ENCODE measurements at places on chromosomes 11 and 22.

GRCh38 chr11:61512435-61512834 lies 3.9 kb downstream of the LRRC10B start:
- DNase-seq: no peak

DNA sequence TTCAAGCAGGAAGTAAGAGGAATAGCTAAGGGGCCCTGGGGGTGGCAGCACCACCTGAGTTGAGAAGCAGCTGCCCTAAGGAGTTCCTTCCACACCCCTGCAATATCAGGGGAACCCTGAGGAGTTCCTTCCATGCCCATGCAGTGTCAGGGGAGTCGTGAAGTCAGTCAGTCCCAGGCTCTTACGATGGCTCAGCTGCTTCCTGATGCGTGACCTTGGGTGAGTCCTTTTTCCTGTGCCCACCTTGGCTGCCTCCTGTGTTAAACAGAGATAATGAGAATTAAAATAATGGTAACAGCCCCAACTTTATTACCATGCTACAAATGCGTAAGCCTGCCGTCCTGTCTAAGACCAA lies 181.1 kb downstream of the MIAT start:
- no peak for DNase-seq

DNA sequence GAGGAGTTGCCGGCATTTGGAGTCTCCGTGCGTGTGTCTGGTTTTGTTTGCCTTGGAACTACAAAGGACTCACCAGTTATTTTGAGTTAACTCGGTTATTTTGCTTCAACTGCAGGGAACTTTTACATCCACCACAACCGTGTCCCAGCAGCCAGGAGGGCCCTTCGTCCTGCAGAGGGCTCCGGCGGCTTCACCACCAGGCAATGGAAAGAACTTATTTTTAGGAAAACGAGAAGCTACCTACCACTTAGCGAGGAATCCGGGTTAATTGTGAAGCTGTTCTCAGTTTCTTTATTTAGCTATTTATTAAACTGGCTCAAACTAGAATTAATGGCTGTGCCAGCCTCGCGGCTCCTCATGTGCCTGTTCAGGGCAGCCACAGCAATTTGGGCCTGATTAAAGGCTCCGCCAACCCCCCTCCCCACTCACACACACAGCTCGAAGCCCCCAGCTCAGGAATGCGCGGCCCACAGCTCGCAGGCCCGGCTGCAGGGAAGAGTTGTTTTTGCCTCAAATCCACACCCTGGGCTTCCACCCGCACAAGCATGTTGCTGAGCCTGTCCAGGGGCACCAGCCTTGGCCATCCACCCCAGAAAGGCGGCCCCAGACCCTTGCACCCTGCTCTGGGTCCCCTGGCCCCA lies 55.9 kb upstream of the FGF3 start:
- peak; percentile 77 for DNase-seq

GRCh38 chr22:40594924-40595323 lies 41.6 kb downstream of the MRTFA start:
- no peak for DNase-seq

DNA sequence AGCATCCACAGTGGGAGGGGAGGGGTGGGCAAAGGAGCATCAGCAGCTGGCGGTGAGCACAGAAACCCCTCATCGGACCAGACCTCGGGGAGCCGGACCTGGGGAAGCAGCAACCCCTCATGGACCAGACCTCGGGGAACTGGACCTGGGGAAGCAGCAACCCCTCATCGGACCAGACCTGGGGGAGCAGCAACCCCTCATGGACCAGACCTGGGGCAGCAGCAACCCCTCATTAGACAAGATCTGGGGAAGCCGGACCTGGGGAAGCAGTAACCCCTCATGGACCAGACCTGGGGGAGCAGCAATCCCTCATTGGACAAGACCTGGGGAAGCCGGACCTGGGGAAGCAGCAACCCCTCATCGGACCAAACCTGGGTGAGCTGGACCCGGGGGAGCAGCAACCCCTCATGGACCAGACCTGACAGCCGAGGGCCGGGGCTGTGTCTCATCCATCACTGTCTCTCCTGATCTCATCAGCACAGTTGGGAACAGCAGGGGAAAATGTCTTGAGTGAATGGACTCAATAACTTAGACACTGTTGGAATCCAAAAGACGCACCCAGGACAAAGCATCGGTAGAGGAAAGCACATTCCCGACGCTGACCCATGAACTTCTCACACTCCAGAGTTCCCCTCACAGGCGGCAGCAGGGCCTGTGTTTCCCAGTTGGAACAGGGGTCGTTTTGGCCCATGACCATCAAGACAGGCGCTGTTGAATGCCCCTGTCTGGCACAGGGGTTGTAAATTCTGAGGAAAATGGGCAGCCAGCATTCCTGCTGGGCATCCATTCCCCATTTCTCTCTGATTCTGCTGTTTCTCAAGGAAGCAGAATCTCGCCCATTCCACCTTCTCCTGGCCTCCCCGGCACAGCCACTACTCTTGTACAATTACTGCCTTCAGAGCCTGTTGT lies 1494.6 kb downstream of the TBC1D22A start:
- no peak for DNase-seq

GRCh38 chr11:133149698-133150097 lies 382.6 kb downstream of the OPCML start:
- DNase-seq: no peak

DNA sequence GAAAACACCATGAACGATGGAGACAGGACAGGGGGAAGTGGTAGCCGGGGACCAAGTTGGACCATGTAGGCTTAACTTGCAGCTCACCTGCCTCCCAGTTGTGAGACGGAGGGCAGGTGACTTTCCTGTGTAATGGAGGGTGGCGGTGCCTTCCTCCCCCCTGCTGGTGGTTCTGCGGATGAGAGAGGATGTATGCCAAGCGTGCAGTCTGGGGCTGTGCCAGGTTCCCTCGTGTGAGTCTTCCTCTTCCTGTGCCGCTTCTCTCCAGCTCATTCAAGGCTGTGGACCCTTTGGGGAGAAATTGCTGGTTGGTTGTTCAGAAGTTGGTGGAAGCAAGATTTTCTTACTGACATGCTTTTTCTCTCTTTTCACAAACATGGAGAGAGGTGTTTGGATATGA lies 35.1 kb downstream of the MPPED1 start:
- DNase-seq: no peak

- DNase-seq: no peak
Observed at GRCh38 chr22:17451316-17451715, 82.1 kb downstream of the CECR2 start.

- no peak for DNase-seq
Observed at GRCh38 chr11:70517988-70518907, 119.9 kb downstream of the CTTN start.

DNA sequence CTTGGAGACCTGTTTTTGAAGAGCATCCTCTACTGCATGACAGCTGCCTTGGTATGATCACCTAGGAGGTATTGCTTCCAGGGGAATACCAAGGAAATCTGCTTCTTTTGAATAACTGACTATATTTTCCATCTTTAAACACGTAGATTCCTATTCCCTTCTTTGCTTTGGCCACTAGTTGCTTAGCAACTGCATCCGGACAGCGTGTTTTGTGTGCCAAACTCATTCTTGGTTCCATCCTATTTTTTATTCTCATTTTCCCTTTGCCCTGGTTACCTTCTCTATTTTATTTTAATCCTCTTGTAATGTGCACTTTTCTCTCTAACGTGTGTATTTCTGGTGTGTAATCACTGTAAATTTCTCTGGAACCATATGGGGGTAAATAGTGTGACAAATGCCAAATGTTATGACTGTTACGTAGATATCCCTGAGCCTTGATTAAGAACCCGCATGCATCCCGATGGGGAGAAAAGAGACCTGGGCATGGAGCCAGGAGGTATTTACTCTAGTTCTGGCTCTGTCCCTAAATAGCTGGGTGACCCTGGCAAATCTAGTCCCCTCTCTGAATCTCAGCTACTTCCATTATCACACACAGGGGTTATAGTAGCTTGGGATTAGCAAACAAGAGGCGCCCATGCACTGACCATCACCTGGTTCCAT lies 241.7 kb downstream of the MIAT start:
- DNase-seq: no peak

GRCh38 chr11:118689503-118689851 lies 10.0 kb upstream of the TREH start:
- no peak for DNase-seq

- no peak for DNase-seq
Observed at GRCh38 chr11:108037636-108038035, 28.9 kb downstream of the CUL5 start.

DNA sequence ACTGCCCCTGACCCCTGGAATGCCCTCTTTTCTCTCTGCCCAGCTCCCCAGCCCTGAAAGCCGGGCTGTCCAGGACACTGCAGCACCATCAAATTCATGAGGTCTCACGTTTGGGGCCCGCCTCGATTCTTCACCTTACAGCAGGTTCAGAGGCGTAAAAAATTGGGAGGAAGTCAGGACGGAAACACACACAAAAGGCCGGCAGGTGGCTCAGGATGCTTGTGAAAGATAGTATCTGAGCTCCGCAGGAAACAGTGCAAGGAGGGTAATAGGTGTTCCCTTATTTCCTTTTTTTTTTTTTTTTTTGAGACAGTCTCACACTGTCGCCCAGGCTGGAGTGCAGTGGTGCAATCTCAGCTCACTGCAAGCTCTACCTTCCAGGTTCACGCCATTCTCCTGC lies 4.1 kb downstream of the RFPL2 start:
- DNase-seq: no peak

- peak; percentile 84 for DNase-seq
Observed at GRCh38 chr22:42805016-42805997, 51.8 kb downstream of the ARFGAP3 start.

DNA sequence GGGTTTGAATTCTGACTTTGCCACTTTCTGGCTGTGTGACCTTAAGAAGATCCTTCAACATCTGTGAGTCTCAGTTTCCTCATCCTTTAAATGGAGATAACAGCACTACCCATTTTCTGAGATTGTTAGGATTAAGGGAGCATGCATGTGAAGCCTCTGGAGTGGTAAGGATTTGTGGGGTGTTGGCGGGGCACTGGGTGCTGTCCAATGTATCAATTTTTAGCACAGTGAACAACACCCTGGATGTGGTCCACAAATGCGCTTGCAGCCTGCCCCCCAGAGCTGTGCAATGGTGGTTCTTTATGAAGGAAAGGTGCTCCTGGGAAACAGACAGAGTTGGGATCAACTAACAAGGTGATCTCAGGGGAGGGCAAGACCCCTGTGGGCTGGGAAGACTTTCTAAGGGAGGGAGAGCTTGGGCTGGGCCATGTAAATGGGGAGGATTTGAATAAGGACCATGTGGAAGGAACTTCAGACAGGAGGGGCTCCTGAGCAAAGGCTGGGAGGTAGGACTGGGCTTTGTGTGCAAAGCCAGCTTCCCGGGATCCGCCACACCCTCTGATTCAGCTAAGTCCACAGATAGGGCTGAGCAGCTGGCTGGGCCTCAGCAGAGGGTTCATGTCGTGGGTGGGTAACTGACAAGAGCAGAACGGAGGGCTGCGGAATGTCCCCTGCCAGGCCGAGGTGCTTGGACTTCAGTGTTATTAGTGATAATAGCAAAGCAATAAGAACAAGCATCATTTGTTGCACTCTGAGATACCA lies 22.7 kb upstream of the RASD2 start:
- DNase-seq: no peak

DNA sequence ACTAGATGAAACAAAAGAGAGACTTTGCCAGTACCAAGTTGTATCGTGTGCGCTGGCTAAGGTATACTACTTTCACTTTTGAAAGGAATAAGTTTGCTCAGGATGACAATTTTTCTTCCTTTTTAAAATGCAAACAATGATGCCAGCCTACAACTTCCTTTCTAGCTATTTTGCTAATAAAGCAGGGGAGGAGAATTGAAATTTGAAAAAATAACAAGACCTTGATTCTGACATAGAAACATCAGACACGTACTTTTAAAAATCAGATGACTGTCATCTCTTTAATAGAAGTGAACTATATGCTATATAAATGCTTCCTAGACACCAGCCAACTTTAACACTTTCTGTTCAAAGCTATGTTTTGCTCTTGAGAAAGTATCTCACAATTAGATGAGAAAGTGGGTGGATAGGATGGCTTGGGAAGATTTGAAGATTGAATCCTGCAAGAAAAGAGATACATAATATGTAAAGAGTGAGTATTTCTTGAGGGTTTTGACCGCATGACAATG lies 41.7 kb upstream of the BLID start:
- DNase-seq: no peak

GRCh38 chr11:126772267-126772666 lies 228.3 kb downstream of the KIRREL3 start:
- no peak for DNase-seq
